ENCODE measurements at places on chromosomes 2 and 18. TPM values are rescaled to one million over a fixed set of nuclear protein-coding genes. Genes with fewer than 3 reads are reported as not detected.

DNA sequence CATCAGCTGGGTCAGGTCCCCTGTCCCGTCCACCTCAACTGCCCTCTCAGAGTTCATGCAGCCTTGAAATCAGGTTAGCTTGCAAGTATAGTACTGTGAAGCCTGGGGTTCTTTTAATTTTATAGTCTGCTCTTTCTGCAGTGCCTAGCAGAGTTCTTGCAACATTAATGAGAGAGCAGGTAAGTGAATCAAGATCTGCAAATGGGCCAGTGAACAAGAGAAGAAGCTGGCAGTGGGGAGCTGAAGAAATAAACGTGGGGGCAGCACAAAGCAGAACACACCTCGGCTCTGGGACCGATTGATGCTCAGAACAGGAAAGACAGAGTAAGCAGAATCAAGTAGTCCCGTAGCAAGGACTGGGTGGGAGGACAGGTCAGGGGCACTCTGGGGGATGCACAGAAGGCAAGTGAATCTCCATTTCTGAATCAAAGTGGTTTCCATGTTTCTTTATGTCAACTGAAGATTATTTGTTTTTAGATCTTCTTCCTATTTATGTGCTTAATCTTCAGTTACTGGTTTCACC, 675.5 kb downstream of the RNF144A start:
- H3K36me3 ChIP-seq: no peaks in the 10 kb centered on the region
- H3K4me3 ChIP-seq: no peak overlapping the region
- no peak overlapping the region for H3K27ac ChIP-seq
- no peak for DNase-seq

DNA sequence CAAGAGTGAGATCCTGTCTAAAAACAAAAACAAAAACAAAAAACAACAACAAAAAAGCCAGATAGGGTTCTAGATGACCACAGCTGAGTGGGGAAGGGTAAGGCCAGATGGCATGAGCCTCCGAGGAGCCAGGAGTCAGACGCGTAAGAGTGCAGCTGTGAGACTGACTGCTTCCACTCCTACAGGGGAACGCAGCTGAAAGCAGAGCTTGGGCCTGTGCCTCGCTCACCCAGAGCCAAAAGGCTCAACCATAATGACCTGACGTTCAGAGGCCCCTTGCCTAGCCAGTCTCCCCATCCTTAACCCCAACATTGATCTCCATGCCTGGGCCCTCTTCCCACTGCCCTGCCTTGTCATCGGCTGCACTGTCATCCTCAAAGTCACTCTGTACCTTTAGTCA, 26.5 kb upstream of the NCL start:
- H3K4me1 ChIP-seq: no peaks in the 10 kb centered on the region
- no peak for DNase-seq
- no peaks in the 10 kb centered on the region for H3K36me3 ChIP-seq
- no peak overlapping the region for H3K4me3 ChIP-seq
- H3K27me3 ChIP-seq: no peaks in the 10 kb centered on the region
- no peak overlapping the region for H3K27ac ChIP-seq

DNA sequence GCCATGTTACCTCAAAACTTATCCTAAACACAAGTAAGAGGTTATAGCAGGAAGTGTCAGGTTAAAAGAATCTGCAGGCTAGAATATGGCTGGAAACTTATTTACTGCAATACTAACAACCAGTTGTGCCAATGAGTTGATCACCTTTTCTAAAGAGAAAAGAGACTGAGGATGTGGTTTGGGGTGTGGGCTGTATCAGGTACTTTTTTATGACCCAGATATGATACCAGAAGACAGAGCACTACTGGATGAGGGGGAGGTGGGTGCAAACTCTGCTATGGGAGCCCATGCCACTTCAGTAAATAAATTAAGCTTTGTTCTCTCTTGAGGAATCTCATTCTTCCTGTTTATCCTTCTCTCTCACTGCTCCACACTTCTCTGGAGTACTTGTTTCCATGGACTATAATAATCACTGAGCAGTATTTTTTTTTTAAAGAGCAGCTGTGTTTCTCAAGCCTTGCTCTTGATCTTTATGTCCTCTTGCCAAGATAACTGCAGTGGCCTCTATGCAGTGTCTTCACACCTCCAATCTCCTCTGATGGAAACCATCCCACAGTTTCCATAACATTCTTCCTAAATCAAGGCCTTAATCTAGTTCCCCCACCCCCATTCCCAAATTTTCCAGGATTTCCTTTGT, 51.2 kb upstream of the NOSTRIN start:
- no peaks in the 10 kb centered on the region for H3K36me3 ChIP-seq
- no peak overlapping the region for H3K4me3 ChIP-seq
- H3K27me3 ChIP-seq: no peaks in the 10 kb centered on the region
- DNase-seq: no peak
- H3K4me1 ChIP-seq: no peaks in the 10 kb centered on the region
- no peak overlapping the region for H3K27ac ChIP-seq

DNA sequence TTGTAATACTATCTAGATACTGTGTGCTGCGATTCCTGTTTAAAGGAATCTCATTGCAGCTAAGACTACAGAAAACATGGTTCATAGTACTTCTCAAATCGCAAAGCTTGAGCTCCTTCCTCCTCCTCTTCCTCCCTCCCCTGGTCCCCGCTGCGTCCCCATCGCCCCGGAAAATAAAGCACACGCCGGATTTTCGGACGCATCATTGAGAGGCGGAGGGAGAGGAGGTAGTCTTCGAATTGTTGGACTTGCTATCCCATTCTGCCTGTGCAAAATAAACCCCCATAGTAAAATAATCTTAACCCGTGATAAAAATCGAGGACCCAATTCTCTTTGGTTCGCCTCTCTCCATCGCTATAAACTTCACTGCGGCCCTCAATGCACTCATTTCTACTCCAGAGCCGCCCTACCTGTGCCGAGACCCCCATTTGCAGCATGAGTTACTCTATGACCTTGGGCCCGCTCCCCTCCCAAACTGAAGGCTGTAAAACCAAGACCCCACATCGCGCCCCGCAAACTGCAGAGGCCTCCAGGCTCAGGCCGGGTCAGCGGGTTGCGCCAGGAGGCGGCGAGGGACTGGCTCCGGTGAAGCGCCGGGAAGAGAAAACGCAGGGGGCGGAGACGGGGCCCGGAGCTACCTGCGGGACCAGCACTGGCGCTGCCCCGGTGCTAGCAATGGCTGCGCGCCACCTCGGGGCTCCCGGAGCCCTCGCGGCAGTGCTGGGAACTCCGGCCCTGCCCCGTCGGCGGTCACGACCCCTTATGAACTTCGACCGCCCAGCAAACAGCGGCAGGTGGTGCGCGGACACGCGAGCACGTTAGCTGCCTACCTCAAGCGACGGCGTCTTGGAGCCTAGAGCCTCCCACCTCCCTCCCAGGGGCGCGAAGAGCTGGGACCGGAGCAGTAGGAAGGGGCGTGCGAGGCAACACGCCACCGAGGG, 649 bp downstream of the ESCO1 start:
- H3K4me3 ChIP-seq: peak overlapping the region; percentile 97
- no peaks in the 10 kb centered on the region for H3K27me3 ChIP-seq
- peak; percentile 92 for DNase-seq
- no peaks in the 10 kb centered on the region for H3K36me3 ChIP-seq
- H3K4me1 ChIP-seq: peaks cover 11% of the 10 kb centered on the region

- H3K27ac ChIP-seq: no peak overlapping the region
- H3K4me1 ChIP-seq: peaks cover 12% of the 10 kb centered on the region
- peaks cover 30% of the 10 kb centered on the region for H3K27me3 ChIP-seq
- H3K36me3 ChIP-seq: no peaks in the 10 kb centered on the region
- peak; percentile 88 for DNase-seq
These were observed 17.0 kb upstream of the CD8A start for GRCh38 chr2:86807468-86808275.

DNA sequence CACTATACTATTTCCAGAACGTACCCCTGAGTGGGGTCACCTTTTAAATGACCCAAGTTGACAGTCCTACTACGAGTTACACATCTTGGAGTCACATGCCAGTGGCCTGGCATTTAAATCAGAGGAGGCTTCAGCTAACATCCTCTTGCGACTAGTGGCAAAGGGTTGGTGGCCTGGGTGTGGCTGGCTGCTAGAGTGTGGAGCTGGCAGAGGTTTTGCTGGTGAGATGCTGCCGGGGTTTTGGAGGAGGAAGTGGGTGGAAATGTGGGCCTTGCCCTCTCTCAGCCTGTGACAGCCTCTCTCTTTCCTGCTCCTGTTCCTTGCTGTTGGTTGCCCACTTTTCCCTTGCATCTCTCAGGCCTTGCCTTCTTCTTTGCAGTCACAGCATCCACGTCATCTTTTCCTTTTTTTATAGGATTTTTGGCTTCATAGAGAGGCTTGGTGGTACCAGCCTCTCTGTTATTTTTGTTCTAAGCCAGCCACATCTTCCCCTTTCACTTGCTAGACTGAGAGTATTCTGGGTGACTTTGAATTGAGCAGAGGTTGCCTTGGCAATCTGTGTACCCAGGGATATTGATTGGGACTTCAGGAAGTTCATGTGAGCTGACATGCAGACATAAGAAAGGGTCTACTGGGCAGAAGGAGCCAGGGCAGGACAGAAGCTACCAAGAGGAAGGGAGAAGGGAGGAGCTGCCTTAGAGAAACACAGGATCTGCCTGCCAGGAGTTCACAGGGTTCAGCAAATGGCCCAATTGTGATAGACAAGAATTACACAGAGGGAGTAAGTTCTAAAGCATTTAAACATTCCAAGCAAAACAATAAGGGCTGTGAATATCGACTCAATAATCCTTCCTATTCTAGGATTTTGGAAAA, 55.4 kb downstream of the CDC42EP3 start:
- H3K4me3 ChIP-seq: no peak overlapping the region
- H3K27ac ChIP-seq: peak overlapping the region; percentile 49
- peaks cover 26% of the 10 kb centered on the region for H3K4me1 ChIP-seq
- DNase-seq: no peak
- no peaks in the 10 kb centered on the region for H3K27me3 ChIP-seq

- H3K36me3 ChIP-seq: no peaks in the 10 kb centered on the region
- no peak overlapping the region for H3K27ac ChIP-seq
These were observed 591 bp upstream of the LDLRAD4 start for GRCh38 chr18:13217971-13218367.

- DNase-seq: no peak
- no peaks in the 10 kb centered on the region for H3K4me1 ChIP-seq
- H3K4me3 ChIP-seq: no peak overlapping the region
- H3K36me3 ChIP-seq: no peaks in the 10 kb centered on the region
- no peak overlapping the region for H3K27ac ChIP-seq
These were observed 35.5 kb downstream of the NXPH2 start for GRCh38 chr2:138744713-138745112.

- H3K4me3 ChIP-seq: no peak overlapping the region
- H3K4me1 ChIP-seq: peaks cover 10% of the 10 kb centered on the region
- no peaks in the 10 kb centered on the region for H3K27me3 ChIP-seq
- no peak for DNase-seq
- no peak overlapping the region for H3K27ac ChIP-seq
- H3K36me3 ChIP-seq: no peaks in the 10 kb centered on the region
These were observed 113.5 kb downstream of the EFEMP1 start for GRCh38 chr2:55809875-55810621.

DNA sequence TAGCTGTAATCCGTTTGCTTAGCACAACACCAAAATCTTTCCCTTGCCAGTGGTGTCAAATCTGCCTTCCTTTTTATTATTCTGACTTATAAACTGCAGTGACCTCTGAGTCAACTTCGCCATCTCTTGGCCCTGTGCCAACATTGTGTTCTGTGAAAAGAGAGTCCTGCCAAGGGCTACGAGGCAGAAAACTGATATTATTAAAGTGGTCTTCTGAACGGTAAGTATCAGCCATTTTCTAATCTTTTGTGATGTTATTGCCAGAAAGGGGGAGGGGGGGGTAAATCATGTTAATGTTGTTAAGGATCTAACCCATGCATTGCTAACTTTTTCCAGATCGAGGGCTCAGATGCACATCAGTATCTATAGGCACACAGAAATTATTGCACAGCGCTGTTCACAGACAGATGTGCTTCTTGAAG, 121.5 kb upstream of the LTBP1 start:
- DNase-seq: no peak
- H3K4me1 ChIP-seq: peaks cover 7% of the 10 kb centered on the region
- H3K27ac ChIP-seq: no peak overlapping the region
- no peak overlapping the region for H3K4me3 ChIP-seq
- no peaks in the 10 kb centered on the region for H3K27me3 ChIP-seq
- no peaks in the 10 kb centered on the region for H3K36me3 ChIP-seq

GRCh38 chr18:49920731-49921130, 107.4 kb upstream of the ACAA2 start:
- no peaks in the 10 kb centered on the region for H3K4me1 ChIP-seq
- H3K27ac ChIP-seq: no peak overlapping the region
- peaks cover 15% of the 10 kb centered on the region for H3K27me3 ChIP-seq
- no peaks in the 10 kb centered on the region for H3K36me3 ChIP-seq
- no peak for DNase-seq
- H3K4me3 ChIP-seq: no peak overlapping the region

GRCh38 chr2:81901017-81901416, 1596.5 kb upstream of the LRRTM1 start:
- no peak for DNase-seq
- no peaks in the 10 kb centered on the region for H3K36me3 ChIP-seq
- H3K4me3 ChIP-seq: no peak overlapping the region
- H3K27me3 ChIP-seq: no peaks in the 10 kb centered on the region

GRCh38 chr18:56532176-56532840, 106.1 kb downstream of the TXNL1 start:
- H3K27ac ChIP-seq: no peak overlapping the region
- H3K4me3 ChIP-seq: no peak overlapping the region
- H3K4me1 ChIP-seq: peaks cover 8% of the 10 kb centered on the region
- no peak for DNase-seq

GRCh38 chr2:75632813-75633212, 13.8 kb upstream of the MRPL19 start:
- DNase-seq: no peak
- H3K27ac ChIP-seq: no peak overlapping the region
- no peak overlapping the region for H3K4me3 ChIP-seq
- peaks cover 5% of the 10 kb centered on the region for H3K4me1 ChIP-seq
- H3K27me3 ChIP-seq: peaks cover 12% of the 10 kb centered on the region

Gene CRACDL
- not detected for total RNA-seq

Gene SH3RF3
- 14.8 TPM for total RNA-seq

Gene ALMS1
- 22.1 TPM for total RNA-seq

Gene TMEM214
- total RNA-seq: 50.7 TPM

Gene SP140
- total RNA-seq: 0.36 TPM

Gene DSG1
- not detected for total RNA-seq
